ENCODE measurements at places on chromosomes 5 and 9.

- DNase-seq, result no peak
Measured at GRCh38 chr5:138736293-138736692, 16.9 kb upstream of the CTNNA1 start.

- DNase-seq, result no peak
Measured at GRCh38 chr9:80085668-80086067, 513.9 kb downstream of the TLE4 start.

DNA sequence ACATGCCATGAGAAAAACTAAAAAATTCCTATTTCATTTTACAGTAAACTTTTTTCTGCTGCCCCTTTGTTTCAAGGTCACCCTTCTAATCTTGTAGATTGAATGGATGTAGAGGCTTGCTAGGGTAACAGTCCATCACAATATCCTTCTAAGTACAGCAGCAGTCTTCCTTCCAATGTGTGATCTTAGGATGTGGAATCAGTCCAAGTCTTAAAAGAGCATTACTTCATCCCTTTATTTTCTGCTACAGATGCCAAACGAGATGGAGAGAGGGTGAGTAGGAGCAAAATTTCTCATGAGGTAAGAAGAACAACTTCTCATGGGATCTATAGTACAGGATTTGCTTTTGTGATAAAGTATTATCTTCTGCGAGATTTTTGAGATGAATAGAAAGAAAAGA lies 704 bp upstream of the IL33 start:
- no peak for DNase-seq

DNA sequence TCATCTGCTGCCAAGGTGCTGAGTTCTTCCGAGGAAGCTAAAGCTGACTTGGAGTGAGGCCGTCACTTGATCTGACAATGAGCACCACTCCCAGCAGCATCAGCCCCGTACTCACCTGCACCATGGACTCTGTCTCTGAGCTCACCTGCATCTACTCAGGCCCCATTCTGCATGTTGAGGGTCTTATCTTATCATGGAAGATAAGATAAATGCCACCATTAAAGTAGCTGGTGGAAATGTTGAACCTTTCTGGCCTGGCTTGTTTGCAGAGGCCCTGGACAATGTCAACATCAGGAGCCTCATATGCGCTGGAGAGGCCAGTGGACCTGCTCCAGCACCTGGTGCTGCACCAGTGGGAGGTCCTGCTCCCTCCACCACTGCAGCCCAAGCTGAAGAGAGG lies 35.0 kb upstream of the HMGCS1 start:
- DNase-seq, result no peak

DNA sequence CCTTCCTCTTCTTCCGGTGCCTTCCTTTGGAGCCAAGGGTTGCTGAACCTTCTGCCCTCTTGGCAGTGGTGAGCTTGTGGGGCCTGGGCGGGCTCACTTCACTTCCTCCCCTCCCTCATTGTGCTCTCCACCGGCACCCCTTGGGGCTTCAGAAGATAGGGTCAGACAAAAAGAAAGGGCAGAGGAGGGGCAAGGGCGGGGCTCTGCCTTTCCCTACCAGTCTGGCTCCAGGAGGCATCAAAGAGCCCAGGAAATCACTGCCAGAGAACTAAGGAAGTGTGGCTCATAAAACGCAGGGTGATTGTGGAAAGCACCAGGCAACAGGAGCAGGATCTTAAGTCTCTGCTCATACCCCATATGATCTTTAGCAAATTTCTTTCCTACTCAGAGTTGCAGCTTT lies 34.8 kb downstream of the ACOT12 start:
- no peak for DNase-seq

DNA sequence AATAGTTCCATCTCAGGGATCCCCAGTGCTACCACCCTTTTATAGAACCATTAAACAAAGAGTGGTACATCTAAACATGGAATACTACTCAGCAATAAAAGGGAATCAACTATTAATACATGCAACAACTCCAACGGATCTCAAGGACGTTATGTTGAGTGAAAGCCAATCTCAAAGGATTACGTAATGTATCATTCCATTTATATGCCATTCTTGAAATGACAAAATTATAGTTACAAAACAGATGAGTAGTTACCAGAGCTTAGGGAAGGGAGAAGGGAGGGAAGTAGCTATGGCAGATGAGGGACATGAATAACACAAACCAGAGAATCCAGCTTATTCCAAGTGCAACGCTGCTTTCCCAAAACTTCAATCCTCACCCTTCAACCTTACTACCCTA lies 69.5 kb downstream of the ACTL7B start:
- no peak for DNase-seq

DNA sequence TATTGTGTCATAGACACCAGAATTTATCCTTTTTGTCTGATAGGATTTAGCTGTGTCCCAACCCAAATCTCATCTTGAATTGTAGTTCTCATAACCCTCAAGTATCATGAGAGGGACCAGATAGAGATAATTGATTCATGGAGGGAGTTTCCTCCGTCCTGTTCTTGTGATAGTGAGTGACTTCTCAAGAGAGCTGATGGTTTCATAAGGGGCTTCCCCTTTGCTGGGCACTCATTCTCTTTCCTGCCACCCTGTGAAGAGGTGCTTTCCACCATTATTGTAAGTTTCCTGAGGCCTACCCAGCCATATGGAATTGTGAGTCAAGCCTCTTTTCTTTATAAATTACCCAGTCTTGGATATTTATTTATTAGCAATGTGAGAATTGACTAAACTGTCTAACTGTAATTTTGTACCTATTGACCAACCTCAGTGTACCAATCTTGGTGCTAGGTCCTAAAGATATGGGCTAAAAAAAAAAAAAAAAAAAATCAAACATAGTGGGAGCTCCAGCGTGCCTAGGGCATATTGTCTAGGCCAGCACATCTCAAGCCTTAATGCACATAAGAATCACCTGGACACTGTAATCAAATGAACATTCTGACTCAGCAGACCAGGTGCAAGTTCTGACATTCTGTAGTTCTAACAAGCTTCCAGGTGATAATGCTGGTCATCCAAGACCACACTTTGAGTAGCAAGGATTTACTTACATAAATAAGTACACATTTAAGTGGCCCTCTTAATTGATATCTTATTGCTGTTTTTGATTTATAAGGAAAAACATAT lies 30.5 kb downstream of the ST8SIA4 start:
- peak; percentile 8 for DNase-seq
